EH (cell line): ENCODE measurements at places on chromosomes 5 and 9.
A peak's percentile ranks its signal among the peaks of the same experiment; 100 is the strongest.

DNA sequence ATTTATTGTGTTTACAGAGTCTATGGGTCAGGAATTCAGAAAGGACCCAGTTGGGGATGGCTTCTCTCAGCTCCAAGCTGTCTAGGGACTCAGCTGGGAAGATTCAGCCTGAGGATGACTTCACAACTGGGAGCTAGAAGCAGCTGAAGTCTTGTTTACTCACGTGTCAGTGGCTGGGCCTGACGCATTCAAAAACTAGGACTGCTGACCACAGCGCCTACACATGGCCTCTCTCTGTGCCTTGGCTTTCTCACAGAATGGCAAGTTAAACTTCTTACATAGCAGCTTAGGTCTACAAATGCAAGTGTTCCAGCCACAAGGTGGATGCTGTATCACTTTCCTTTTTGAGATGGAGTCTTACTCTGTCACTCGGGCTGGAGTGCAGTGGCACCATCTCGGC is 16.3 kb upstream of the PPP2CA start:
- peak; percentile 62 for DNase-seq

GRCh38 chr5:37198842-37199241 is 50.3 kb downstream of the CPLANE1 start:
- DNase-seq: peak; percentile 21

- DNase-seq: no peak
Measured at GRCh38 chr5:158824241-158824882, 275.4 kb downstream of the EBF1 start.

GRCh38 chr5:148492351-148492750 is 108.6 kb downstream of the FBXO38 start:
- no peak for DNase-seq

- DNase-seq: no peak
Measured at GRCh38 chr5:172877466-172878260, 43.6 kb downstream of the ERGIC1 start.

- no peak for DNase-seq
Measured at GRCh38 chr5:158856291-158856690, 243.4 kb downstream of the EBF1 start.

- DNase-seq: no peak
Measured at GRCh38 chr5:146529984-146530383, 14.0 kb upstream of the GPR151 start.

DNA sequence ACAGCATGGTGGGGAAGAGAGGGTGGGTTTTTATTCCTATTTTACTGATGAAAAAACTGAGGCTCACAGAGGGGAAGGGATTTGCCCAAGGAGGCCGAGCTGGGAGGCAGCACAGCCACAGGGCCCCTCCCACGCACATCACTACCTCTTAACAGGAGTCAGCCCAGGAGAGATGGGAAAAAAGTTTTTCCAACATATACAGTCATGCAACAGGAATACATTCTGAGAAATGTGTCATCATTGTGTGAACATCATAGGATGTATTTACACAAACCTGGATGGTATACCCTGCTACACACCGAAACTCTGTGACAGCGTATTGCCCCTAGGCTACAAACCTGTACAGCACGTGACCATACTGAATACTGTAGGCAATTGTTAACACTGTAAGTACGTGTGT is 11.6 kb downstream of the TRAF1 start:
- peak; percentile 43 for DNase-seq

- no peak for DNase-seq
Measured at GRCh38 chr5:41878173-41878572, 7.9 kb upstream of the OXCT1 start.

DNA sequence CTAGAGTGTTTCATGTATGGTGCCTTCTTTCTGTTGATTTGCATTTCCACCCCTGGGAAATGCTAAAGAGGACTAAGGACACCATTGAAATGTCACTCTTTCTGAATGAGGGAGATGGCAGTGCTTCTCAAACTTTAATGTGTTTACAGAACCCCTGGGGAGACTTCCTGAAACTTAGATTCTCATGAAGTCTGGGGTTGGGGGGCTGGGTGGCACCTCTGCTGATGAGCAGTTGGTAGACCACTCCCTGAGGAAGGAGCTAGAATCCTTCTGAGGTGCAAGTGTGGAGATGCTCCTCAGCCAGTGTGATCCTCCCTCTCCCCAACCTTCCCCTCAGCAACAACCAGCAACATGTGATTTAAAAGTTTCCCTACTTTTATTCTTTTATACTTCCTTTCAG is 546.8 kb downstream of the LRRC70 start:
- DNase-seq: no peak

DNA sequence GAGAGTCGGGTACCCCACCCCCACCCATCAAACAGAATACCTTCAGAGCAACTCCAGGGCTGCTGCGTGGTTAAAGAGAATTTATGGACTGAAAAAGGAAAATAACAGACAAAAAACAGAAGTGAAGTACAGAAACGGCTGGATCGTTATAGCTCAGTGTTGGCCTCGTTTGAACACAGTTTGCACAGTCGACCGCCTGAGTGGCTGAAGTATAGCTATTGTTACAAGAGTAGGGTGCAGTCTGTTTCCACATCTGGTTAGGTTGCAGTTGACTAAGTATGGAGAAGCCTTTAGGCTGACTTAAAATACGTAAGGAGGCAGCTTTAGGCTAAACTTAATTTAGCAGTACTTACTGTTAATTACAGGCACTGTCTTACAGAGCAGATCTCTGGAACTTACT is 121.2 kb downstream of the GCNT1 start:
- no peak for DNase-seq

GRCh38 chr5:6583049-6583880 is 49.6 kb downstream of the NSUN2 start:
- peak; percentile 33 for DNase-seq

GRCh38 chr5:5432020-5432707 is 9.7 kb downstream of the ICE1 start:
- peak; percentile 66 for DNase-seq

- no peak for DNase-seq
Measured at GRCh38 chr5:38533286-38534155, 22.9 kb downstream of the LIFR start.

GRCh38 chr5:100472091-100472490 is 63.1 kb upstream of the FAM174A start:
- DNase-seq: no peak

- DNase-seq: no peak
Measured at GRCh38 chr5:10920400-10920799, 159.4 kb upstream of the DAP start.

GRCh38 chr9:90308691-90309090 is 333.9 kb downstream of the DIRAS2 start:
- DNase-seq: no peak

DNA sequence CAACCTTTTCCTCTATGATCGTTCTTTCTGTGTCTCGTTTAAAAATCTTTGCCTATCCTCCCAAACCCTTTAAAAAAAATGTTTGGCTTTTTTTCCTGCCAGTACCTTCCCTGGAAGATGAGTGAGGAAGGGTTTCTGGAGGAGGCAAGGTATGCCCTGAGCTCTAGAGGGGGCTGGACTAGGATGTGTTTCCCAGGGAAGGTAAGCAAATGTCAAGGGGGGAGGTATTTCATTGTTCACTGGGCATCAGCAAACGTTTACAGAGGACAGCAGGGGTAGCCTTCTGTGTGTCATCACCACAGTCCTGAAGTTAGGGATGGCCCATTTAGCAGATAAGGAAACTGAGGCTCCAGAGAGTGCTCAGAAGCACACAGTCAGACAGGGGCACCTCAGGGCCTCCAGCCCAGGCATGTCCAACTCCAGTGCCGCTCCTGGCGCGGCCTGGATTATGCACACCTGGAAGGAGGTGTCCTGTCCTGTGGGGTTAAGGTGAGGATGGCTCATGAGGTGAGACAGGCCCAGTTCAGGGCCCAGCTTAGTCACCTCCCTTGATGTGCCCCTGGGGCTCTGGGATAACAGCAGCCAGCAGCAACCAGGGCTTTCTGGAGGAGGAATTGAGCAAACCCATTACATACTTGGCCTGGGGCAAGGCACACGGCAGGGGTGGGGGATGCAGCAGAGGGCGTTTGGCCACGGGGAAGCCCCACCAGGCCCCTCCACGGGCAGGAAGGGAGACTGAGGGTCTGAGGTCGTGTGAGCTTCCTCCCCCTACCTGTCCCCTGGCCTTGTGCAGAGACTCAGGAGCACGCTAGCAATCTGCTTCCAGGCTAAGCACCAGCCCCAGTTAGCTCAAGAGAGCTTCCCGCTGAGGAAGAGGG is 100.3 kb upstream of the LMX1B start:
- no peak for DNase-seq

DNA sequence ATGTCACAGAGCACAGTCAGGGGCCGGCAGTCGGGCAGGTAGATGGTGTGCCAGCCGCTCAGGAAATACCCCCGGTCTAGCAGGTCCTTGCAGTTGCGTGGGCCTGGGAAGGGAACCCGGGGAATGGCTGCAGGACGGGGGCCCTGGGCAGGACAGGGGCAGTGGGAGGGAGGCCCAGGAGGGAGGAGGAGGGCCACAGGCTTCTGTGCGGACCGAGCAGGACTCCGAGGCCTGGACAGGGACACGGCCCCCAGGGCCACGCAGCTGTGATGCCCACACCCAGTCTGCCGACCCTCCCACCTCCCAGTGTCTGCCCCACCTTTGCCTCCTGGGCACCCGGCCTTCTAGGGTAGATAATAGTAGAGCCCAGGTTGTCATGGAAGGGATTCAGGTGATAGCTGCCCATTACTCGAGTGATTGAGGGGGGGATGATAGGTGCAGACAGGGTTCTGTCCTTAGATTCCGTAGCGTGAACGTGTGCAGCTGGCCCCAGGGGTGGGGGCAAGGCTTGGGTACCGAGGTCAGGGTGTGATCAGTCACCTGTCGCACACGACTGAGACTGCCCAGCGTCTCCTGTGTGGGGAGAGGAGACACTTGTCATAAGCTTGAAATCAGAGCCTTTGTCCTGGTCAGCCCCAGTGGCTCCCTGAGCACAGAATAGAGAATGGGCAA is 4.5 kb downstream of the FCN1 start:
- no peak for DNase-seq

GRCh38 chr9:2298217-2298616 is 283.1 kb downstream of the SMARCA2 start:
- DNase-seq: no peak

GRCh38 chr5:17355586-17356346 is 138.3 kb downstream of the BASP1 start:
- peak; percentile 65 for DNase-seq

- no peak for DNase-seq
Measured at GRCh38 chr5:135319928-135320606, 79.0 kb downstream of the MACROH2A1 start.

GRCh38 chr9:28004900-28005299 is 431.6 kb upstream of the C9orf72 start:
- no peak for DNase-seq

DNA sequence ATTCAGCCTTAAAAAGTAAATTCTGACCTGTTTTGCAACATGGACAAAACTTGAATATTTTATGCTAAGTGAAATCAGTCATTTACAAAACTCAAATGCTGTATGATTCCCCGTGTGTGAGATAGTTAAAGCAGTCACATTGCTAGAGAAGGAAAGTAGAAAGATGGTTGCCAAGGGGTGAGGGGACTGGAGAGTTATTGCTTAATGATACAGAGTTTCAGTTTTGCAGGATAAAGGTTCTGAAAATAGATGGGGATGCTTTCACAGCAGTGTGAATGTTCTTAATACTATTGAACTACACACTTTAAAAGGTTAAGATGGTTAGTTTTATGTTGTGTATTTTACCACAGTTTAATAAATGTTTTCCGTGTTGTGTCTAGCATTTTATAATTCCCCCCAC is 51.2 kb downstream of the SGCD start:
- DNase-seq: no peak

DNA sequence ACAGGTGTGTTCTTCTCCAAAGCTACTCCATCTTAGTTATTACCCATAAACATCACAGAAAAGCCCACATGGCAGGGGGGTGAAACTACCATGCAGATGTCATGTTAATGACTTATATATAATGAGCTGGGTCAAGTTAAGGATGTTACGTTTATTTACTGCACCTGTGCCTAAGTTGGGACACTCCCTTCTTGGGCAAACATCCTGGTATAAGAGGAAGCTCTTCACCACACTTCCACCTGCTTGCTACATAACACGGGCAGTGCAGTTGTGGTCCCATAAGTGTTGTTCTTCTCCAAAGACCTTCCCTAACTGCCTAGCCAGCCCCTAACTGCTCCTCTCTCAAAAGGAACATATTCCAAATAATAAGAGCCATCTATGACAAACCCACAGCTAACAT is 9.3 kb upstream of the ZCCHC9 start:
- no peak for DNase-seq

DNA sequence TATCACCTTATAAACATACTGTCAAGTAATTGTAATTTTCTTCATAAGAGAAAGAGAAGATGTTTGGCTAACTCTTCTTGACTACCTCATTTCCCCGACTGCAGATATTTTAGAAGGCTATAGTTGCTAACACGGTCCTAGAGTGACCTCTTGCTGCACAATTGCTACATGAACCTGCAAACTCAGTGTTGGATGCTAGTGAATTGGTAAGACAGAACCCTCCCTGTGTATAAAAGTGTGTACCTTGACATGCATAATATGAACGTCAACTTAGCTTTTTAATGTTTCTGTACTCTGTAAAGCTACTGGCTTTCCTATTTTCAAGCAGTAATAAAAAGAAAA is 46.7 kb upstream of the CER1 start:
- DNase-seq: peak; percentile 22

DNA sequence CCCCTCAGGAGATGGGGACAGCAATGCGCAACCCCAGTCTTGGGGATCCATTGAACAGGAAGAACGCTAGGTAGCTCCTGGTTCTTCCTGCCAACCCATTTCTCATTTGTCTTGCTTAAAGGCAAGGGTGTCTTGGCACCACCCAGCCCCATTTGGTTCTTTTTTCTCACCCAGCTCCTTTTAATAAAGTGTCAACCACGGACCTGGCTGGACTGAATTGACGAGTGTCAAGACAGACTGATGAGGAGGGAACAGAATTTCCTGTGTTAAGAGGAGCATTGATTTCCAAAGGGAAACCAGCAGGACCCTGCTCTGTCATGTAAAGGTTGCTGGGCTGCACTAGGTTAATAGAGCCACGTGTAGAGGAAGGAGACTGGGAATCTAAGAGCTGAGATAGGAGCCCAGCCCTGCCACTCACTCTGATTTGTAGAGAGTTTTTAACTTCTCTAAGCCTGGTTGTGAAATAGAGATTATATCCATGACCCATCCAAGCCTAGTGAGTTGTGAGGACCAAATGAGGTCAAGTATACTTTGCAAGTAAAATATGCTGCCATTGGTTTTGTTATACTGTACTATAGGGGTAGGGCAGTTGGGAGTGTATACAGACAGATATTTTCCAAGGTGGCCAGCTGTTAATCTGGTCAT is 33.7 kb downstream of the OSTF1 start:
- DNase-seq: no peak

- DNase-seq: peak; percentile 89
Measured at GRCh38 chr5:151157426-151158286, at the start of gene ANXA6. Gene ANXA6 (minus strand): TSS chr5:151157779. CDS start chr5:151147901, 9,878 bp downstream.

DNA sequence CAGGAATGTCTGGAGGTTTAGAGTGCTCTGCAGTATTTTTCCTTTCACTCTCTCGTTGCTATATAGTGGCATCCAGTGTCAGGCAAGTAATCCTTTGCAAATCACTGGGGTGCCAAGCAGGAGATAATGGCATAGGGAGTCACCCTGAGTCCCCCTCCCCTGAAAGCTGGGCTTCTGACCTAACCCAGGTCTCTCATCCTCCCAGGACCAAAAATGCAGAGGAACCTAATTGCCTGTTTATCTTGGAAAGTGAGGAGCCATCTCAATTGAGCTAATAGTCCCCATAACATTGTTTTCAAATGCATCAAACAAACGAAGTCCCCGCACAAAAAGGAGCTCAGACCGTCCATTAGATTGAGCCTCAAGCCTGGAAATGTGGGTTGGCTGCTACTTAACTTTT is 368.0 kb upstream of the IRX2 start:
- no peak for DNase-seq
